ENCODE measurements at places on chromosomes 7 and 10.

- no peak for DNase-seq
These were observed 26.1 kb downstream of the DIP2C start for GRCh38 chr10:663466-663751.

DNA sequence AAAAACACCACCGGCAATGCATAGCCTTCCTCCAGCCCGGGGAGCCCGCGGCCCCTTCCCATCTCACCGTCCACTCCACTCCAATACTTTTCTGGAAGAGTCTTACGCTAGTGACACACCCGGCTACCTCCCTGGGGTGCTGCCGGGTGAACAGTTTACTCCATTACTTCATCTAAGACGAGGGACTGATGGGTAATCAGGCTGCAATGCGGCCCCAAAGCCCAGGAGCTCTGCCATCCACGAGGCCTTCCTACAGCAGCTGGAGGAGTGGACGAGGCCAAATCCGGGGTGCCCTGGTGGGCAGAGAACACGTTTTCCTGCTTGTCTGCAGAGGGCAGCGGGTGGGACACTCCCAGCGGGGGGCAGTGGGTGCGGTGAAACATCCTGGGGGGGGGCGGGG lies 356.2 kb upstream of the SHH start:
- no peak for DNase-seq

GRCh38 chr7:24604630-24605029 lies 31.4 kb downstream of the PALS2 start:
- DNase-seq, result no peak

DNA sequence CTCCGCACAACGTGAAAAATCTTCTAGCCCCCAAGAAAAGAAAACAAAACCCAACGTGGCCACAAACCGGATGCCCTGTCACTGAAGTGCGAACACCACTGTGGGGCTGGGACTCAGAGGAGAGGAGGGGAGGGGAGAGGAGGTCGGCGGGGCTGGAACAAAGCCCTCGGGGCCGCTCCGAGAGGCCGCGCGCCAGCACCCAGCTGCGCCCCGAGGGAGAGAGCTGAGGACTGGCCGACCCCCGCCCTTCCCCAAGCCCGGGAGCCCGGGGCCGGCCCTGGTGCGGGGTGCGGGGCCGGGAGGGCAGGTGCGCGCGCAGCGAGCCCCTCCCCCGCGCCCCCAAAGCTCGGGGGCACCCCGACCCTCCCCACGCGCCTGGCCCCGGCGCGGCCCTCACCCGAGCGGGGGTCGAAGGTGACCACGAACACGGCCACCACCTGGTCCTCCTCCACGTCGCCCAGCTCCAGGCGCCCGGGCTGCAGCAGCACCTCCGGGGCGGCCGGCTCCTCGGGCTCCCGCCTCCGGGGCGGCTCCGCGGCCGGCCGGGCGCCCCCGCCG lies 398 bp downstream of the DENND11 start:
- DNase-seq, result peak; percentile 89

- no peak for DNase-seq
These were observed 64.5 kb downstream of the VWA2 start for GRCh38 chr10:114303556-114303955.

GRCh38 chr10:34644224-34644623 lies 170.9 kb downstream of the PARD3 start:
- DNase-seq, result no peak

DNA sequence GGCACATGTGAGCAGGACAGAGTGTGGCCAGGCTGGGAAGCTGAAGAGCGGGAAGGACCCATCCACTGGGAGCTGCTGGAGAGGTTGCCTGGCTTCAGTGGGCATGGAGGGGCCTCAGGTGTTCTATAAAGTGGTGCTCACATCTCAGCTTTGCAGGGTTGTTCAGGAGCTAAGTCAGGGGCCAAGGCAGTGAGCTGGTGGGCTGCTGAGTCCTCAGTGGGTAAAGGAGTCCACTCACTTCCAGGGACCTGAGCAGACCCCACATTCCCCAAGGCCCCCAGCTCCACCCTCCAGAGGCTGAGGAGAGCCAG lies 28.8 kb upstream of the C10orf53 start:
- no peak for DNase-seq

DNA sequence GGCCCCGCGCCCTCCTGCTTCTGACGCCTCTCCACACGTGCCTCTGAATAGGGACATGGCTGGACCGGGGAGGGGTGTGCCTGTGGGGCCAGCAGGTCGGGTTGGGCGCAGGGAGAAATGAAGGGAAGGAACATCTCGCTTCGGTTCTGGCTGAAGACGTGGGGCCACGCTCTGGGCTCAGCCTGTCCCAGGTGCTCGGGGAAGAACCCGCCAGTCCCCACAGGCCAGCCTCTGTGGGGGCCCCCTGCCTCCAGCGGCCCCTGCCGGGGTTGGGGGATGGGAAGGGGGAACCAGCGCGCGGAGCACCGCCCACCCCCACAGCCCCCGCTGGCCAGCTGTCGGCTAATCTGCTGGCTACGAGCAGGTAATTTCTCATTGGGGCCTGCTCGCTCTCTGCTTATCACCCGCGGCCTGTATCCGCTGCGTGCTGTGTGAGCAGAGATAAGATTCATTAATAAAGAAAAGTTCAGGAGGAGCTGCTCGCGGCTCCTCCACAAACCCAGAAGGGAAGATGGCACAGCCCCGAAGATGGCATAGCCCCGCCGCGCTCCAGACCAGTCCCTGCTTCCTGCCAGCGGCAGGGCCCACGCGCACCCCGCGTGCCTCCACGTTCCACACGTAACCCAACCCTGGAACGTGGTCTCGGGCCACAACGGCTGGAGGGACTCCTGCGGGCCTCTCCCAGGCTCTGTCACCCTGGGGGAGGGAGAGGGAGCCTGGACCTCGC lies 186.2 kb downstream of the ELFN1 start:
- no peak for DNase-seq

DNA sequence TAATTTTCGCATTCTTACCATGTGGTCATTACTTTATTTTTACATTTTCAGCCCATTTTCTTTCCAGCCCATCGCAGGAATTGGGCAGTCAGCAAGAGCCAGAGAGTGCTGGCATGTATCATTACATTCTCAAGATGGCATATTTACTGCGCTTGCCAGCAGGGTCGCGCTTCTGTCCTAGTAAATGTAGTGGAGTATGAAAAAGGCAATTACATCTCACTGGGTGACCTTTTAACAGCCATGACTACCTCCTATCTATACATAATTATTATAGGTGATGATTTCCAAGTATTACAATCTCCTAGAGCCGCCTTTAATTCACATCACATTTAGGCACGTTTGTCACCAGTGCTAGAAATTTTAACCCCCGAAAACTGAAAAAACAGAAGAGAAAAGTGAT lies 433.7 kb upstream of the MGMT start:
- no peak for DNase-seq

DNA sequence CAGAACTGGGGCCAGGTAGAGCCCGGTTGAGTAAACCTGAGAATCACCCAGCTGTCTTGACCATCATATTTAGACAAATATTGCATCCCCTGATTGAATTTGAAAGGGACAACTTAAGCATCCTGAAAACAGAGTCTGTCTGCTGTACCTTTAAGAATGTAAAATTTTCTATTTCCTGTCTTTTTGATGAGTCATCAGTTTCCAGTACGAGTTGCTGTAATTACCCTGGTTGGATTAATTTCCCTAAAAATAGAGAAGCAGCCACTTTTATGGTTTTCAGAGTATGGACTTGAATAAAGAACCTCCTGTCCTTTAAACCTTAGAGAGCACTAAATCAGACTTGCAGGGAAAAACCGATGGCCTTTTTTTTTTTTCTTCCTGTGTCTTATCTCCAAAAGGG lies 164.6 kb upstream of the SH2B2 start:
- peak; percentile 7 for DNase-seq

DNA sequence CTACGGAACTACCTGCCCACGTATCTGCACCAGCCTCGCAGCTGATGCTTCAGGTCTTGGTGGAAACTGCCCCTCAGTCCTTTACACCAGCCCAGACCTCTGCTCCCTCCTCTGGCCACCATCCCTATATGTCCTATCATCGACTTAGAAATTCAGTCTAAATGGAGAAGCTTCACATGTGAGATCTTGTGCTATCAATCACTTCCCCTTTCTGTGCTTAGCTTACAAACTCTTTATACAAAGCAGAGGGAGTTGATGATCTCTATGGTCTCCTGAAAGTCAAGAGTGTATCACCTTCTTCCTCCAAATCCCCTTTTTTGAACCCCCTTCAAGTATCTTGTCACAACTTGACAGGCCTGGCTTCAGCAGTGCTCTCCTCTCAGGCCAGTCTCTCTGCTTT lies 30.7 kb downstream of the ZNF777 start:
- no peak for DNase-seq

- peak; percentile 0 for DNase-seq
These were observed 529.9 kb downstream of the XPNPEP1 start for GRCh38 chr10:109393425-109393824.

All from NCI-H69 (cell line).